ENCODE measurements at places on chromosomes 16 and 17.

- no peak for DNase-seq
Measured at GRCh38 chr16:86019446-86020047, 120.6 kb downstream of the IRF8 start.

- DNase-seq = no peak
Measured at GRCh38 chr16:7284780-7285179, 47.9 kb upstream of the RBFOX1 start.

DNA sequence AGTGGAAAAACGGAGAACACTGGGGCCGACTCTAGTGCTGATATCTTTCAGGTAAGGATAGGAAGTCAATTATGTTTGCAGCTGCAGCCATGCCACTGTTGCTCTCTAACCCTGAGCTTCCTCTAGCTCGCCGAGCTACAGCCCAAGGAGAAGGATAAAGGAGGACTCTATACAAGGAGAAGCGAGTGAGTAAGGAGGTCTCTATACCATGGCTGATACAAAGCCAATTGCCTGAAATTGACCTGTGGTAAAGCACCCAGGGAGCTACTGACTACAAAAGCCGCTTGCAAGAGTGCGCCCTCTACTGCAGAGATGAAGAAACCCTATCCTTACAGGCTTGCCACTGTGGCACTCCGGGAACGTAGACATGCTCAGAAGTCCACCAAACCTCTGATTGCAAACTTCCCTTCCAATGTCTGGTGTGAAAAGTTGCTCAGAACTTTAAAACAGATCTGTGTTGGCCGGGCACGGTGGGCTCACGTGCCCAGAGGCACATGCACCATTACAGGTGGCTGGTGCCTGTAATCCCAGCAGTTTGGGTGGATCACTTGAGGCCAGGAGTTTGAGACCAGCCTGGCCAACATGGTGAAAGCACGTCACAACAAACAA, 10.8 kb upstream of the SLC46A1 start:
- DNase-seq = peak; percentile 32

DNA sequence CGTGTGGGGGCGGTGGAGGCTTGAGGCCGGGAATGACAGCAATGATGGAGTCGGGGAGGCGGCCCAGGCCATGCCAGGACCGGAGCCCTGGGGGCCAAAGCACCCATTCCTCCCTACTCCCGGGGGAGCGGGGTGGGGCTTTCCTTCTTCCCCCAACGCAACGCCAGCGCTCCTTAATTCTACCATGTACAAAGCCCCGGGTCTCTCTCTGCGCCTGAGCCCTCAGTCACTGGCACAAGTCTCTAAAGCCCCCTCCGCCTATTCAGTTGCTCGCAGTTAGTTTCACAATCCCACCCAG, 245 bp upstream of the RNF227 start:
- DNase-seq = no peak

Measured in activated T-helper 2 cell treated with anti-CD3 and anti-CD28 coated beads, Interferon-gamma antibody, Interleukin-2, Interleukin-4, amounts not matched to agents 10 μg/mL and 5 μg/mL and 100 μg/mL, durations not matched to agents 14 hours and 24 hours and 36 hours (primary cell).